ENCODE measurements at places on chromosomes 12 and 14. TPM values are rescaled to one million over a fixed set of nuclear protein-coding genes. Genes with fewer than 3 reads are reported as not detected.

DNA sequence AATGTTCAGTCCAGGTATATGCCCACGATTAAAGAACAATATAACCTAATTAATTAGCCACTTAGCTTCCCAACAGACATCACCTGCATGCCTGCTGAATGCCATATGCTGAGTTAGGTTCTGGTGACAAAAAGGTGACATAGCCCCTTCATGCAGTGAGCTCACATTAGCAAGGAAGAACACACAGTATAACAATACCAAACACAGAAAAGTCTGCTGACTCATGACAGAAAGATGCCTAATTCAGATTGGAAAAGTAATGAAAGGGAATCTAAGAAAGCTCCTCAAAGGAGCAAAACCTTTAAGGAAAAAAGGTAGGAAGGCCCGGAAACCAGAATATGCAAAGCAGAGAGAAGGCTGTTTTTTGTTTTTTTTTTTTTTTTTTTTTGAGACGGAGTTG lies 59.0 kb downstream of the FERMT2 start:
- no peak for DNase-seq

GRCh38 chr12:21607701-21608100 lies 3.1 kb upstream of the GYS2 start:
- DNase-seq, result no peak

GRCh38 chr12:106062693-106063092 lies 76.1 kb downstream of the NUAK1 start:
- no peak for DNase-seq

GRCh38 chr12:57888409-57889157 lies 42.1 kb upstream of the CTDSP2 start:
- DNase-seq, result peak; percentile 72

DNA sequence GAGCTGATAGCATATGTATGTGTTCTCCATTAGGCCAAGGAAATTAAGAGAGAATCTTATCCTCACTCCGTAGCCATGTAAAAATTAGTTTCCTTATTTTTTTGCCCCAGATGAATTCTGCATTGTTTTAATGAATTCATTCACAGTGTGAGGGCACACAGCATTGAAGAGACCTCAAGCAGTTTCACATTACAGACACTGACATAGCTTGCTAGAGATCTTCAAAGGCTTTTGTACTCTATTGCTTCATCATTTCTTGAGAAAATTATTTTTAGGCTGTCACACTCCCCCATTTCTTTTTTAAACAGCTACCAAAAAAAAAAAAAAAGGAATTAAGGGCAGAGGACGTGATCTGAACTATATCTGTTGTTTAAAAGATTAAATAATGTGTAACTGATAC lies 251.1 kb downstream of the BCAT1 start:
- no peak for DNase-seq

DNA sequence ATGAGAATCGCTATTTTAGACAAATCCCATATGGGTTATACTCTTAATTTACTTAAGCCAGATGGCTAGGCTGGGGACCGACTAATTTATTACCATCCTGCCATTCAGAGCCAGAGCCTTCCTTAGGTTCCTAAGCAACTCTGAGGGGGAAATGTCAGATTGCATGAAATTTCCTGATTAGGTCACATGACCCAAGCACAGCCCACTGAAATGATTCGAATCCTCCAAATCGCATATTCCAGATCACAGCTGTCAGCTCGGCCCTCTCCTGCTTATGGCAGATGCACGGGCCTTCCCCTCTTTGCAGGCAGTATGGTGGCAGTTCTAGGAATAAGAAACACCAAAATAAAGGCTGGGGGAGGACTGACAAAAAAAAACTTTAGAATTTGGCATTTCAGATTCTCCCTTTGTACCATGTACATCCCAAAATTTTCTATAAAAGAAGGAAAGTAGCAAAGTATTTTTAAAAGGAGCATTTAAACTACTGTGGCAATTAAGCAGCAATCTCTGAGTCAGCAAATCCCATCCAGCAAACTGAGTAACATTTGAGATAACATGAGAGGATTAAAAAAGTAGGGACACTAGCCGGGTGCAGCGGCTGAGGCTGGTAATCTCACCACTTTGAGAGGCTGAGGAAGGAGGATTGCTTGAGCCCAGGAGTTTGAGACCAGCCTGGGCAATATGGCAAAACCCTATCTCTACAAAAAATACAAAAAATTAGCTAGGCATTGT lies 30.5 kb upstream of the NUDT4 start:
- no peak for DNase-seq

GRCh38 chr12:41701943-41702601 lies 442.6 kb downstream of the GXYLT1 start:
- DNase-seq, result no peak

- DNase-seq, result no peak
Measured at GRCh38 chr12:25423355-25424050, 129.6 kb downstream of the LMNTD1 start.

GRCh38 chr14:46769292-46769691 lies 117.7 kb upstream of the RPL10L start:
- DNase-seq, result no peak

GRCh38 chr12:168763-169525 lies 45.0 kb downstream of the SLC6A12 start:
- DNase-seq, result no peak

- DNase-seq, result no peak
Measured at GRCh38 chr14:61866932-61867920, 105.0 kb downstream of the SNAPC1 start.

DNA sequence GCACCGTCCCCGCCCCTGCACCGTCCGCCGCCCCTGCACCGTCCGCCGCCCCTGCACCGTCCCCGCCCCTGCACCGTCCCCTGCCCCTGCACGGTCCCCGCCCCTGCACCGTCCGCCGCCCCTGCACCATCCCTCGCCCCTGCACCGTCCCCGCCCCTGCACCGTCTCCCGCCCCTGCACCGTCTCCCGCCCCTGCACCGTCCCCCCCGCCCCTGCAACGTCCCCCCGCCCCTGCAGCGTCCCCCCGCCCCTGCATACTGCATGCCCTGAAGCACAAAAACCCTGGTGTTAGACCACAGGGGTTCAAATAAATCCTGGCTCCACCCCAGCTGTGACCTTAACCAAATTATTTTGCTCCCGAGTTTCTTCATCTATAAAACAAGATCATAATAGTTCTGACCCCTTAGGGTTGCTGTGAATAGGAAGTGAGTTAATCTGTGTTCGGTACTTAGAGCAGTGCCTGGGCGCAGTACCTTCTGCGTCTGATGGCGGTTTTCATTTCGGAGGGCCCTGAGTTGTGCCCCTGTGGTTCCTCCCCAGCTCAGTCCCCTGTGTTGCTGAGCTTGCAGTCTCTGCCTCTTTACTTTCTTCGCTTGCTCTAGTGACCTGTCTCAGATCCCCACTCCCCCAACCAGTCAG lies 38.1 kb downstream of the ESRRB start:
- DNase-seq, result peak; percentile 52

GRCh38 chr12:97335115-97335514 lies 127.5 kb upstream of the RMST start:
- no peak for DNase-seq

DNA sequence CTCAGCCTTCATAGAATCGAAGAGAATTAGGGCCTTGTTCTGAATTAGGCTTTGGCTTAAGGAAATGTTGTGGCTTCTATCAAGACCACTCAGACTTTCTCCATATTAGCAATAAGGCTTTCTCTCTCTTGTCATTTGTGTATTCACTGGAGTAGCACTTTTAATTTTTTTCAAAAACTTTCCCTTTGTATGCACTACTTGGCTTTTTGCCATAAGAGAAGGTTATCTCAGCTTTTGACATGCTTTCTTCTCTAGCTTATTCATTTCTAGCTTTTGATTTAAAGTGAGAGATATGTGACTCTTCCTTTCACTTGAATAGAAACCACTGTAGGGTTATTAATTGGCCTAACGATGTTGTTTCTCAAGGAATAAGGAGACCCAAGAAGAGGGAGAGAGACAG lies 244.2 kb downstream of the GPHN start:
- no peak for DNase-seq

- DNase-seq, result peak; percentile 53
Measured at GRCh38 chr14:90756755-90757345, 59.4 kb downstream of the TTC7B start.

GRCh38 chr12:60112763-60113162 lies 516.9 kb downstream of the SLC16A7 start:
- DNase-seq, result no peak

DNA sequence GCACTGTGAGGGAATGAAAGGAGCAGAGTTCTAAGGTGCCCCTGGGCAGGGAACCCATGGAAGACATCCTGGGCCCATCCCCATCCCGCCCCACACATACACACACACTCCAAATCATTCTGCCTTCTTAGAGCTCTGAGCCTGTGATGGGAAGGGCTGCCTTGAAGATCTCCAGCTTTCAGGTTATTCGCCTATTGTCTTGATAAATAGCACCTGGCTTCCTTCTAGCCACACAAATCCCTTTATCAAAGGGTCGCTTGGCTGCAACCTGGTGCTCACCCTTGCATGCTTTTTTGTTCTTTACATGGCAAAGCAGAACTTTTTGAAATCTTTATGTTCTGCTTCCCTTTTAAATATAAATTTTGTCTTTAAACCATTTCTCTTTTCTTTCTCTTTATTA lies 112.2 kb upstream of the TMTC1 start:
- DNase-seq, result peak; percentile 46

- no peak for DNase-seq
Measured at GRCh38 chr14:88998027-88998426, 173.6 kb downstream of the TTC8 start.

GRCh38 chr12:13307143-13307816 lies 110.8 kb downstream of the EMP1 start:
- DNase-seq, result no peak

- DNase-seq, result no peak
Measured at GRCh38 chr12:117580015-117580717, 218.7 kb upstream of the NOS1 start.

DNA sequence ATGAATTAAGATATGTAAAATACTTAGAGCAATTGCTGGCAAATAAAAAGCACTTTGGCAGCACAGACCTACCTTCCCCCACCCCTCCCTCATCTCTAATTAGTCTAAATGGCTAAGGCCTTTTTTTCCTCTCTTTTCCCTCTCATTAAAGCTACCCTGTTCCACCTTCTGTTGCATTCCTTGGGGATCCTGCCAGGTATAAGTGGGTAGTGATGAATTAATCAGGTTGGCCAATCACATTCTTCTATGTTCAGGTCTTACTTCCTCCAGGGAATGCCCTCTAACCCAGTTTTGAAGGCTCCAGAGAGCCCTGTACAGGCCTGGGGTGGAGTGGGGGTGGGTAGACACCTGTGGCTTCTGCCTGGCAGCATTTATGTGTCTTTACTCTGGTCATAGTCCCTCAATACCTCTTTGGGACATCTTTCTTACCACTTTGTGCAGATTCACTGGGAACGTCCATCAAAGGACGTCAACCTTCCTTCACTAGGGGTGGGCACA lies 28.4 kb downstream of the HSPB8 start:
- DNase-seq, result no peak

DNA sequence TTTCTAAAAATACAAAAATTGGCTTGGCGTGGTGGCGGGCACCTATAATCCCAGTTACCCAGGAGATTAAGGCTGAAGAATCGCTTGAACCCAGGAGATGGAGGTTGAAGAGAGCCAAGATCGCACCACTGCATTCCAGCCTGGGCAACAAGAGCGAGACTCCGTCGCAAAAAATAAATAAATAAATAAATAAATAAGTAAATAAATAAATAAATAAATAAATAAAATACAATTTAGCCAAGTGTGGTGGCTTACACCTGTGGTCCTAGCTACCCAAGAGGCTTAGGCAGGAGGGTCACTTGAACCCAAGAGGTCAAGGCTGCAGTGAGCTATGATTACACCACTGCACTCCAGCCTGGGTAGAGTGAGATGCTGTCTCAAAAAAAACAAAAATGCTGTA lies 26.5 kb upstream of the SPTSSA start:
- no peak for DNase-seq

GRCh38 chr14:43041976-43042375 lies 1435.3 kb downstream of the LRFN5 start:
- DNase-seq, result no peak

DNA sequence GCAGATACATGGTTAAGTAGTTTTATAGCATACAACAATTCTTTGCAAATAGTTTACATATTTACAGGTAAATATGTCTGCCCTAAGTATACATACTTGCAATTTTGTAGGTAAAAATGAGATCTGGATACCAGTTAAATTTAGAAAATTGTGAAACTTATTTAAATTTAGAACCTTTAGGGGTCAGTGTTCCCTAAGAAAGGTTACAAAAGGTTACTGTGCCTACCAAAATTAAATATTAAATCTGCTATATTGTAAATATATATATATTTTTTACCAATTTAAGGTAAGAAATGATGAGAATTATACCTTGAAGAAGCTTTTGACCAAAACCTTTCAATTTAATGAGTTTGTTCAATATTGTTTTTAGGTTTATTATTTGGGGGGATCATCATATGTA lies 54.0 kb downstream of the MIPOL1 start:
- no peak for DNase-seq

- no peak for DNase-seq
Measured at GRCh38 chr14:86050072-86050683, 520.2 kb downstream of the FLRT2 start.

DNA sequence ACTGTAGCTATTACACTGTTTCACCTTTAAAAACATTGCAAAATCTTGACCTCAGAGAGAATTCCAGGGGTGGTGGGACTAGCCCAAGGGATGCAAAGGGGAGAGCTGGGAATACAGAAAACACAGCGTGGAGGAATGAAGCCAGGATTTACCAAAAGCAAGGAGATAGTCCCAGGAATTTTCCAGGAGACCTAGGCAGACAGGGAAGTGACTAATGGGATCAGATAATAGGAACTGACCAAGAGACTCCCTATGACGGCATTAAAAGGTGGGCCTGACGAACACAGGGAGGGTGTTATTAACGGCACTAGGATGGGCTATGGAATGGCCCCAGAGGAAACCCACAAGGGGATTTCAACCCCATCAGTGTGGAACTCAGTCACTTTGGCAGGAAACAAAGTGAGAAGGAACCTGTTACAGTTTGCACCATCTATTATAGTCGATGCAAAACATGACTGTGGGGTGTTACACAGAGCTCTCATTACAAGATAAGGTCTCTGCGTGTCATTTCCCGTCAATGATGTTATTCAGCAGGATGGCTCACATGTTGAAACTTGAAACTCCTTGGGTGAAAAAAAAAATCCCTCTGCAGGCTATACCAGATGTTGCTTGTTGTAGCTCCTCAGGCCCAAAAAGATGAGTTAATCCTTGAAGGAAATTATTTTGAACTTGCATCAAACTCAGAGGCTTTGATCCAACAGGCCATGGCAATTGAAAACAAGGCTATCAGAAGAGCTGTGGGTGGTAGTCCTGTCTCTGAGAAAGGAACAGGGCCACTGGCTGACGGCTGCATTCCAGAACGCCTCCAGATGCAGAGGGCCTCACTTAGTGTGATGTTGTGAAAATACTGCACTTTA lies 58.7 kb downstream of the DRAM1 start:
- DNase-seq, result no peak

Gene KRT72
- total RNA-seq, result not detected

Gene POU6F1
- 13.3 TPM for total RNA-seq

Gene RIPK3
- not detected for total RNA-seq

Gene GPX2
- total RNA-seq, result 0.79 TPM

Gene FOXA1
- total RNA-seq, result 0.07 TPM

Gene IKBIP
- total RNA-seq, result 16.5 TPM

Gene CCDC38
- not detected for total RNA-seq

Gene FAM181A
- total RNA-seq, result not detected

Gene AMDHD1
- total RNA-seq, result 0.42 TPM
